Suprapubic skin (tissue), 4 donors: ENCODE measurements at places on chromosomes 11 and 22.

GRCh38 chr11:63493127-63493526, 2.2 kb upstream of the PLAAT5 start:
- DNase-seq = no peak

- DNase-seq = no peak
Observed at GRCh38 chr11:32216749-32217148, 125.9 kb downstream of the RCN1 start.

- peak; percentile 89 for DNase-seq
Observed at GRCh38 chr11:70399681-70400112, 1.4 kb downstream of the CTTN start.

DNA sequence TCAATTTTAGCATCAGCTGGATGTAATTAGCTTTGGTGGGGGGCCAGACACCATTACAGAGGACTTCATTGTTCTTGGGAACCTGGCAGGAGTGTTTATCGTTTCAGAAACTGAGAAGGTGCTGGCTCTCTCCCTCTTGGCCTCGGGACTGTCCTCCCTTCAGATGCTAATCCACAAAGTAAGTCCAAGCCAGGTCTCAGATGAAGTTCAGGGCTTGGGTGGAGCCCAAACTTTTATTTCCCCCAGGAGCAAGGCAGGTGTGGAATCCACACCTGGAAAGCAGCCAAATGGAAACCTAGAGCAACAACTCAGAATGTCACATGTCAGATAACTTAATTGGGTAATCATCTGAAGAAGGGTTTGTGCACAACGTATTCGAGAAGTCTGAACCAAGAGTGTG, 119.2 kb downstream of the ME3 start:
- DNase-seq = no peak

DNA sequence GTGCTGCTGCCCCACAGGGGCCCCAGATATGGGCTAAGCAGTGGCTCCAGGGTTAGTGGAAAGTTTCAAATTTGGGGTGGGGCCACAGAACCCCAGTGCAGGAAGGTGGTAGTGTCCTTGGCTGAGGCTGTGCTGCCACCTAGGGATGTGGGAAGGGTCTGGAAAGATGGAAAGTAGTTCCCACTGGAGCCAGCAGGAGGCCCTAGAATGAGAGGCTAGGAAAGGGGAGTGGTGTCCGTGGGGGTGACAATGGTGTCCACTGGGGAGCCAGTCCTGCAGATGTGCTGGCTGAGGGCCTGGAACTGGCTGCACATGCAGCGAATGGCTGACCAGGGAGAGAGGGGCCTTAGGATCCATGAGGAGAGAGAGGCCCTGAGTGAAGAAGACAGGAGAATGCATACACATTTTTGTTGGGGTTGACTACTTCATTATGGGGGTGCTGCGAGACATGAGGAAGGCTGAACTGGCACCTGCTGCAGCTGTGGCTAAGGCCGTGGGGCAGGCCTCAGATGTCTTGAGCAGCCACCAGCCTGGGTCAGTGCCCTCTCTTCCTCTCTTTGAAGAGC, 21.1 kb downstream of the RFPL3 start:
- no peak for DNase-seq

GRCh38 chr11:114256967-114257286, 39.3 kb upstream of the NNMT start:
- no peak for DNase-seq

GRCh38 chr11:30230714-30231113, at the start of gene FSHB:
Gene FSHB, plus strand, starts transcription at chr11:30231014. Its CDS starts 889 bp downstream, at chr11:30231903.
- DNase-seq = no peak

GRCh38 chr22:17943533-17944249, 80.7 kb downstream of the MICAL3 start:
- peak; percentile 55 for DNase-seq

DNA sequence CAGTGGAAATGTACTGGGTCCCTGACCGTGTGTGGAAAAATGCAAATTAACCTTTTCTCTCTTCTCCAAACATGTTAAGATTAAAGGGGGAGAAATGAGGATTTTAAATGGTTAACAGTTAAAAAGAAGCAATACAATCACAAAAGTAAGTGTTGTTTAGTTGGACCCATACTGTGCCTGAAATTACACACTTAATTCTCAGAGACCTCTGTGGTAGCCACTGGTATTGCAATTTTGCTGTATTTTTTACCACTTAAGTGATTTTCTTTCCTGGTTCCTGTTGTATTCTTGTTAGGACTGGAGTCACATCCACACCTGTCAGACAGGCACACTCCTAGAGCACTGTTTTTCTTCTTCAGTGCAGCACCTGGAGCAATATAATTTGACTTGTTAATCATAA, 179.6 kb upstream of the PDGFD start:
- no peak for DNase-seq

GRCh38 chr11:47631473-47631872, 10.9 kb downstream of the MTCH2 start:
- no peak for DNase-seq

DNA sequence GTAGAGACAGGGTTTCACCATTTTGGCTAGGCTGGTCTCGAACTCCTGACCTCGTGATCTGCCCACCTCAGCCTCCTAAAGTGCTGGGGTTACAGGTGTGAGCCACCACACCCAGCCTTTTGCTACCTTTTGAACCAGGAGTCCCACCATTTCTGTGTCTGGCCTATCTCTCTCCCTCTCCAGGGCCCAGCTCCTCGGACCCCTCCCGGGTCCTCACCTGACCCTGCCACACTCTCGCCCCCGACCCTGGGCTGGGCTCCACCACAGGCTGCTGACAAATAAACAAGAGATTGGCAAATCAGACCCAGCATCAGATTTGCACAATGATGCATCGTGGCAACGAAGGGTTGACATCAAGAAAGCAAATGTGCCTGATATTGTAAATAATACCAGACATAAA, 8.8 kb downstream of the KRTAP5-5 start:
- no peak for DNase-seq

DNA sequence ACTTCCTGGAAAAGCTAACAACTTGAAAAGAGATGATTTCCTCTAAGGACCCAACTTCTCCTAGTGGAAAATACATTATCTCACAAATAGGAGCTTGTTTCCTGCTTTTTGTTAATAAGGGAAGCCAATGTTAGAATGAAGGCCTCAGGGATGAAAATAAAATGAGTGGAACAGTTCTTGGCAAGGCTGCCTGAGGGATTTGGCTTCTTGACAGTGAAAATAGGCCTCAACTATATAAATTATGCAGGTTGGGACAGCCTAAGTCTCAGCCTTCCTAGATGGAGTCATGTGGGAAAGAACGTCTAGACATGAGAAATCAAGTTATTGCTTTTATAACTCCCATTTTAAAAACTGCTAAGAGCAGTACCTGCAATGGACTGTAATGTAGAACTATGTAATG, 92.8 kb upstream of the FIBIN start:
- no peak for DNase-seq

DNA sequence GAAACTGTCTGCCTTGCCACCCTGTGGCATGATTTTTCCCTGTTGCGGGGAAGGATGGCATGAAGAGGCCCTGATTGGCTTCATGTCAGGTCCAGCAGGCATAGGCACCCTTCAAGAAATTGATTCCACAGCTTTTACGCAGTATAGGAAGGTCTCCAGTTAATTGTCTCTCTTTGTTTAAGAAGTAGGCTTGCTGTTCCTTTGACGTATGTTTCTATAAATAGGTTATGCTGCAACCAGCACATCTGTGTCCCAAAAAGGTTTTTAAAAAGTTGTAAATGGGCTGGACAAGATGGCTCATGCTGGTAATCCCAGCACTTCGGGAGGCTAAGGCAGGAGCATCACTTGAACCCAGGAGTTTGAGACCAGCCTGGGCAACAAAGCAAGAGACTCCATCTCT, 62.6 kb downstream of the CD6 start:
- DNase-seq = no peak

DNA sequence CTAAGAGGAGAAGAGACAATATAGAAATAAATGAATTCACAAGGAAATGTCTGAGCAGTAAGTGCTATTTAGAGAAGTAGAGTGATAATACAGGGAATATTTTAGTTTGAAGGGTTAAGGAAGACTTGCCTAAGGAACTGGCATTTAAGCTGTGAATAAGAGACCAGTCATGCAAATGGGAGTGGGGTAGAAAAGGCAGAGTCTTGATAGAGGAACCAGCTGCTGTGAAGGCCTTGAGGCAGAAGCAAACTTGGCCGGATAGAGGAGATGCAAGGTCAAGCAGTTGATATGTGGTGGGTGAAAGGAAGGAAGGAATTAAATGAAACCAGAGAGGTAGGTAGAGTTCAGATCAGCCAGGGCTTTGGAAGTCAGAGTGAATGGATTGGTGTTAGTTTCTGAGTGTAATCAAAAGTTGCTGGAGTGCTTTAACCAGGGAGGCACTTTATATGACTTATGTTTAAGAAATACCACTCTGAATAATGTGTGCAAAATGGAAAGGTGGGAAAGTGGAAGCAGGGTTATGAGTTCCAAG, 198.4 kb upstream of the SESN3 start:
- no peak for DNase-seq

DNA sequence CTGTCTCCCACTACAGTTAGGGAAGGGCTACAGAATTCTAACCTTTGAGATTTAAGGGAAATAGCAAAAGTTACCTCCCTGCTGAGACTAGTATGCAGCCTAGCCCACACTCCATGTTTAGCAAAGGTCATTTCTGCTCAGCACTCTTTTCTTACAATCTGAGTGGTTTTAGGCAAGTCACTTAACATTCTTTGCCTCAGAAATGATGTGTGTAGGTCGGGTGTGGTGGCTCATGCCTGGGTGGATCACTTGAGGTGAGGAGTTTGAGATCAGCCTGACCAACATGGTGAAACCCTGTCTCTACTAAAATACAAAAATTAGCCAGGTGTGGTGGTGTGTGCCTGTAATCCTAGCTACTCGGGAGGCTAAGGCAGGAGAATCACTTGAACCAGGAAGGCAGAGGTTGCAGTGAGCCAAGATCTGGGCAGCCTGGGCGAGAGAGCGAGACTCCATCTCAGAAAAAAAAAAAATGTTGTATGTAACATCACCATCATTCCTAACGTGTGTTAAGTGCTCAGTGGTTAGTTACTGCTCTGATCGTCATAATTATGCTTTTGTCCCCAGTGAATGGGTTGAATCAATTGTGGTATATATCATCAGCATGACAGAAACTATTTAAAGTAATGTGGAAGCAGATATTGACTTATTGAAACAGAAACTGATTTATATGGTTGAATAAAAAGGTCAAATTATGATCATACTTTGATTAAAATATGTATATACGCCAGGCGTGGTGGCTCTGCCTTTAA, 55.0 kb downstream of the COPB1 start:
- DNase-seq = no peak

DNA sequence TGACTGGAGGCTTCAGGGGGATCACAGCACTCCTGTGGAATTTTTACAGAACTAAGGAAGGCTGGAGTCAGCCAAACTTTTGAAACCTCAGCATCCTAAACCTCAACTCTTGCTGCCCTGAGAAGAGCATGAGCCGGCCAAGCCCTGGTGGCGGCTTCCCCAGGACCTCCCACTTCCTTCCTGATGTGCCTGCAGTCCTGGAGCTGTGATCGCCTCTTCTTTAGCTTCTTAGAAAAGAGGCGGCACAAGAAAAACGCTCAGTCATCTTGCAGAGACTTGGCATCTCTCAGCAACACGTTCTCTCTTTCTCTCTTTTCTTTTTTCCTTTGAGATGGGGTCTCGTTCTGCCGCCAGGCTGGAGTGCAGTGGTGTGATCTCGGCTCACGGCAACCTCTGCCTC, 40.4 kb upstream of the AMPD3 start:
- no peak for DNase-seq

DNA sequence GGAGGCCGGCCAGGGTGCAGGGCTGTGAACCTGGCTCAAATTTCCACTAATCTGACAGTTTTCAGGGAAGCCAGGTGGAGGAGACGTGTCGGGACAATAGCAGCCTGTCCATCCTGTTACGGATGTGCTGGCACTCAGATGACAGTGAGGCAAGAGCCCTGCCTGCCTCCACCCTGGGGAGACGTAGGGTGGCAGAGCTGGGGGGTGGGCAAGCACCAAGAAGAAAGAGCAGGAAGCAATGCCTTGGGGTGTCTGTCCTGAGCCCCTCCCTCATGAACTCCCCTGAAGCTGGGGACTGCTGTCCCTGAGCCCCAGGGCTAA, 10.0 kb upstream of the TRIM29 start:
- DNase-seq = peak; percentile 55

DNA sequence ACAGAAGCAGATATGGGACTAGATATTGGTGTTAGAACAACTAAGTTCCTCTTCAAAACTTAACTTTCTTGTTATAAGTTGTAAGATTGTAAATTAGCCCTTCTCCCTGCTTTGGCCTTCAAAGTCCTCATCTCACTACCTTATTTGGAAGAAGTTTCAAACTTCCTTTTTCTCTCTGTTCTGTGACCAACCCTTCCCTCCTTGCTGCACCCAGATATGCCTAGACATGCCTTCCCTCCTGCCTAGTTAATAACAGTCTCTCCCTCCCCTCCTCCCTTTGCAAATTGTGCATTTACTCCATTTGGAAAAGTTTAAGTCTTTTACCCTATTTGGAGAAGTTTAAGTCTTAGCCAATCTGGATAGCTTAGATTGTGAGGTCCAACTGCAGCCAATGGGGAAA, 4.9 kb downstream of the OR52K2 start:
- DNase-seq = no peak

DNA sequence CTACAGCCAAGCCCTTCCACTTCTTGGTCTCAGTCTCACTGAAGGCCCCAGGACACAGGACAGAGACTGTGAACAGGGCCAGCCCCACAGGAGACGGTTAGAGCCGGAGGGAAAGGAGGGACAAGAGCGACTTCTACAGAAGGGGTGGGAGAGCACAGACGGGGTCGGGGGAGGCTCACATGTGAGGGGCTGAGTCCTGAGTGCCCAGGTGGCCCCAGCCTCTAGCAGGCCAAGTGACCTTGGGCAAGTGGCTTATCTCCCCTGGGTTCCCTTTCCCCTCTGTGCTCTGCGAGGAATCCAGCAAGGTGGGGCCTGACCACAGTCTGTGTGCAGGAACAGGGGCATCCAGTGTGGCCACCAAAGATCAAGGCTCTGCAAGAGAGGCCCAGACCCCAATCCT, 102.6 kb upstream of the LMO1 start:
- no peak for DNase-seq

DNA sequence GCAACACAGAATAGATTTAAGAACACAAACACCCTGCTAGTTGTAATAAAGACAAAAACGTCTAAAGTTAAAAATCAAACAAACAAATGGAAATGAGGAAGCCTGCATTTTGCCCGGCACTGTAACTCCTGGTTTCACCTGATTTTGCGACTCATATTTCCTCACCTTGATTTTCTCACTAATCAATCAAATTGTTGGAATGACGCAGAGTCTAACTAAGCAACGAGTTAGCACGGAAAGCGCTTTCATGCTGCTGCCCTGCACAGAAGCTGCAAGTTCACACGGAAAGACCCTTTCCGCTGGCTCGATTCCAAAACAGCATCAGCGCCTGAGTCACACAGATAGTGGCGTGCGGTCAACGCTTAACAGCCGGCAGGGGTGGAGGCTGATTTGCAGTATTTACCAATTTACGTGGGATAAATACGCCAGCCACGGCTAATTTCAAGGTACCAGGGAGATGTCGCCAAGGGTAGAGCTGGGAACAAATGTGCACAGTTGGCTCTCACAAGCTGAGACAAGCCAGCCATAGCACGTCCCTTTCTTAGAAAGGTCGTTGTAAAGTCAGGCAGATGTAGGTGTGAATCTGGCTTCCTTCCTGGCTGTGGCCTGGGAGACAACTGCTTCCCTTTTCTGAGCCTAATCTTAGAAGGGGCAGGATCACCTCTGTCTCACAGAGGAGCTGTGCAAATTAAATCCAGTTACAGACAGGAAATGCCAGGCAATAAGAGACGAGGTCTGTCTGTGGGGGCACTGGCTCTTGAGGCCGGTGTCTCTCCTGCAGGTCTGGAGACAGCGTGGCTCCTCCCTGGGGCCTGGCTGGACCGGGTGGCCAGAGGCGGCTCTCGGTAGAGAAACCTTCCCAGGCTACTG, 76.9 kb upstream of the TTLL12 start:
- DNase-seq = peak; percentile 78

GRCh38 chr11:66879583-66879982, 22.7 kb downstream of the LRFN4 start:
- DNase-seq = no peak
